ENCODE measurements at places on chromosomes 3 and 15. TPM values are rescaled to one million over a fixed set of nuclear protein-coding genes. Genes with fewer than 3 reads are reported as not detected.

The CCR8 gene
- not detected for total RNA-seq

The PCSK6 gene
- total RNA-seq: 1.6 TPM

The ST3GAL6 gene
- total RNA-seq: 6.0 TPM

The ISL2 gene
- 0.33 TPM for total RNA-seq
